Body of pancreas (tissue), 4 donors: ENCODE measurements at places on chromosomes 16 and 17.

DNA sequence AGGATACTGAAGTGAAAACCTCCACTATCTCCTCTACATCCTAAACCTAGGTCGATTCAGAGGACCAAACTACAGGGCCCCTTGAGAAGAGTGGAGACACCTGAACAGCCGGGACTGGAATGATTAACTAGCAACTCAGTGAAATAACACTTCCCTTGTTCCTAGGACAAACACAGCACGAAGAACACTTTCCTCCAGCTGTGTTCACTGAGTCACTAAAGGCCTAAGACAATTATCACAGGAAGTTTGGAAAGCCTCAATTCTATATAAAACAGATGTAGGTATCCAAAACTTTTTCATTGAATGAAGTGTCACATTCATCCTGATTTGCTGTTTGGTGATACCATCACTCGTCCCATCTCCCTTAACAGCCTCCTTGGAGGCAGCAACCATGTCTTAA, 15.5 kb upstream of the CUEDC1 start:
- no peak for DNase-seq

GRCh38 chr16:1919327-1919998, 1.2 kb upstream of the HS3ST6 start:
- DNase-seq: no peak

GRCh38 chr16:24396350-24397271, 140.5 kb downstream of the CACNG3 start:
- DNase-seq: no peak

DNA sequence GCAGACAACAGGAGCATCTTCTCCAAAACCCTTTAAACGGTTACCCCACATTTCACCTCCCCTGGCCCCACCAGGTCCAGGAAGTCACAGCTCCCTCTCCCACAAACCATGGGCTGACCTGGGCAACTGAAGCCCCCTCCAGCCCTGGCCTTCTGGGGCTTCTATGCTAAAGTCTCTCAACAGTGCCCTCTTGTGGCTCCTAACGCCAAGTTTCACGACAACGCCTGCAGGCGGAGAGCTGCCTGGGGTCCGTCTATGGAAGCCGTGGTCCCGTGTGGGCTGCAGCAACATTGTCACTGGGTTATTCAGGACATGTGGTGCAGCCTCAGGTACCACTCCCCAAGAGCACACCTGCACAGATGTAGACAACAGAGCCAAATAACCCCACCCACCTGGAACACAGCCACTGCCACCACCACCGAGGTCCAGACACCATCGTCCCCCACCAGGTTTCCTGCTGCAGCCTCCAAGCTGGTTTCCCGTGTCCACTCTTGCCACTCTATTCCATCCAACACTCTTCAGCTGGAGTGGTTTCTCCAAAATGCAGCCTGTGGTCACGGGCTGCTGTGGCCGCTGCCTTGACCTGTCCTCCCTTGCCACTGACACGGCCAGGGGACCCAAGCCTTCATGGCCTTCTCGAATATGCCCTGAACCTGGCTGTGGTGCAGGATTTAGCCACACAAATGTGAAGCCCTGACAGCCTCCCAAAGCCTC, 19.1 kb downstream of the C16orf95 start:
- DNase-seq: peak; percentile 34

DNA sequence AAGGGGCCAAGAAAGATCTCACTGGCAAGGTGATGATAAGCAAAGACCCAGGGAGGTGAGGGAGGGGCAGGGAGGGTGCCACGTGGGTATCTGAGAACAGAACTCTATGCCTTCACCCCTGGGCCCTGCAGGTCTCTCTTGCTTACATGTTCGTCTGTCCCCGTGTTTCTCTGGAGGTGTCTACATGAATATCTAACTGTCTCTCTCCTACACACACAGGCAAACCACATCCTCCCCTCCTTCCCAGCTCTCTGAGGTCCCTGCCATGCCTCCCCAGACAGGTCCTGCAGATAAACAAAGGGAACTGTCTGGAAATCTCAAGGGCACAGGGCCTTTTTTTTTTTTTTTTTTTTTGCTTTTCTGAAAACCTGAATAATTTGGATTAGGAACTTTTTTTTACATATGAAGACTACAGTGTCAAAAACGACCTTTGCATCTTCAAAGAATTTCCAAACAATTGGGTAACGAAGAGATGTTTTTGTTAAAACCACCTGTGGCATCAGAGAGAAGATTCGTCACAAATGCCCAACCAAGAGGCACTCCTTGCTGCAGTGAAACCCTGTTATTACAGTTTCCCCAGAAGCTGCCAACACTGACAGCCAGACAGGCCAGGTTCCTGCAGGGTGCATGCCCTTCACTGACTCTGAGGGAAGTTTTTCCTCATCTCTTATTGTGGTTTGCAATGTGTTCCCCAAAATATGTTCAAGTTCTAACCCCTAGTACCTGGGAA, 17.8 kb downstream of the PLLP start:
- peak; percentile 69 for DNase-seq

- DNase-seq: no peak
These were observed 71.2 kb downstream of the PCTP start for GRCh38 chr17:55822028-55822427.

- DNase-seq: peak; percentile 77
These were observed 5.1 kb upstream of the GGT6 start for GRCh38 chr17:4565209-4566141.

- no peak for DNase-seq
These were observed 13.7 kb downstream of the CIBAR2 start for GRCh38 chr16:85098565-85098964.

DNA sequence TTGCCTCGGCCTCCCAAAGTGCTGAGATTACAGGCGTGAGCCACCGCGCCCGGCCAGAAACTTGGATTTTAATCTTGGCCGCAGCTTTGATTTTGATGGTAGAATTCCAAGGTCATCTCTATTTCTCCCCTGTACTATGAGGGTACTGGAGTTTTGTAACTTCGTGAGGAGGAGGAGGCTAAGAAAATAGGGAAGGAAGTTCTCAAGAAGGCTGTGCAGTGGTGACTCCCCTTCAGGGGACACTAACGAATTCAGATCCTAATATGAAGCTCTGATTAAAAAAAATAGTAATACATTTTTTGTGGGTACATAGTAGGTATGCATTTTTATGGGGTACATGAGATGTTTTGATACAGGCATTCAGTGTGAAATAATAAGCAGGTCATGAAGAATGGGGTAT, 55.9 kb downstream of the LDHD start:
- DNase-seq: no peak

DNA sequence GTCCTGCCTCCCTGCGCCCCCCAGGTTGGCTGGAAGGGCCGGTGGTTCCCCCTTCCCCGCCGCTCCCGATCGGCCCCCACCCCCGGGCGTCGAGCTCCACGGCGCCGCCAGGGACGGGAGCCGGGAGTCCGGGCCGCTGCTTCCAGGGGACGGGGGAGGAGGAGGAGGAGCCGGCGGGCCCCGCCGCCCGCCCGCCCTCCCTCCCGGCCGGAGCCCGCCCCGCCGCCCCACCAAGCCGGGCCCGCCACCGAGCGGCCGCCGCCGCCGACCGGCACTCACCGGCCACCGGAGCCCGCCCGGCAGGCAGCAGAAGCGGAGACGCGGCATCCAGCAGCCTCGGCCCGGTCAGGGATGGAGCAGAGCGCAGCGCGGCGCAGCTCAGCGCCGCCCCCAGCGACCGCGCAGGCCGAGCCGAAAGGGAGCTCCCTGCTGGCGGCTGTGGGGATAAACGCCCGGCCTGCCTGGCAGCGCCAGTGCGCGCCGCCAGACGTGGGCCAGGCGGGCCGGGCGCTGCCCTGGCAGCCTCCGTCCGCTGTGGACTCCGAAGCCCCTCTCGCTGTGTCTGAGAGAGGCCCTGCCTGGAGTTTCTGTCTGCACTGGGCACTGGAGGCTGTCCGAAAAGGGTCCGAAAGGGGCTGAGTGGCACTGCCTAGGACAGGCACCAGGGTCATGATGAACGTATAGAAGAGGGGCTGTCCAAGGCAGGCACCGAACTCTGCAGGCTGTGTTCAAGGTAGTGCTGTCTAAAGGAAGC, at the start of gene MYO18A:
MYO18A (minus strand) TSS at position 365 of the 754 bp plus-strand sequence. CDS start 13,458 bp downstream, outside the sequence.
- DNase-seq: peak; percentile 83

DNA sequence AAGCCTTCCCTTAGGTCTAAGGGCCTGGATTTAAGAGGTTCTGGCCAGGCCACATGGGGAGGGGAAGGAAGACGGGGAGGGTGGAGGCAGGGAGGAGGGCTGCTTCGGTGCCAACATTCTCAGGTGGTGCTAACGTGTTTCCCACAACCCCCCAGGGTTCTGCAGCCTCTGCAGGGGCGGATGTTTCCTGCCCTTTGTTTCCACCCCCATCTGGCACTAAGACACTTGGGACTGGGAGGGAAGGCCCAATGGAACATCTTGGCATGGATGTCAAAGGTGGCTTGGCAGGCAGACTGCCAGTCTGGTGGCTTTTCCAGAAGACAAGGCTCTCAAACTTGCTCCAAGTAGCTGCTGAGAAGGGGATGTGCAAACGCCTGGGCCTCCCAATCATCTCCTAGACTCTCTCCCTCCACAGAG, 12.7 kb downstream of the HIC1 start:
- no peak for DNase-seq

- DNase-seq: no peak
These were observed 143.9 kb upstream of the SDK2 start for GRCh38 chr17:73788111-73788510.

DNA sequence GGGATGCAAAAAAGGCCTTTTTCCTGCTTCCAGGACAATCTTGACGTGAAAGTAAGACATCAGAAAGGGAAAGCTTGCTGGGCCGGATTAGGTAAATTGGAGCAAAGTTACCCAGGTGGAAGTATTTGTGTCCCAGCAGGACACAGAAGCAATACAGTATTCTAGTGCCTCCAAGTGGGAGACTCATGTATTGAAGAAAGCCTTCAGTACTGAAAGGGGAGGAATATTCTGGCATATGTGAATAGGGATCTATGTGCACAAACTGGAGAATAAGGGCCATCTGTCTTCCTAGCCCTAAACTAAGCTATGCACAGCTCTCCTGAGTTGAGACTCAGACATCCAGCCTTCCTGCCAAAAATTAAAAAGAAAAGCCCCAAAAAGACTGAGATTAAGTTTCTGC, 327.3 kb upstream of the CDH8 start:
- no peak for DNase-seq

GRCh38 chr17:720706-721539, 6.3 kb upstream of the VPS53 start:
- DNase-seq: no peak

DNA sequence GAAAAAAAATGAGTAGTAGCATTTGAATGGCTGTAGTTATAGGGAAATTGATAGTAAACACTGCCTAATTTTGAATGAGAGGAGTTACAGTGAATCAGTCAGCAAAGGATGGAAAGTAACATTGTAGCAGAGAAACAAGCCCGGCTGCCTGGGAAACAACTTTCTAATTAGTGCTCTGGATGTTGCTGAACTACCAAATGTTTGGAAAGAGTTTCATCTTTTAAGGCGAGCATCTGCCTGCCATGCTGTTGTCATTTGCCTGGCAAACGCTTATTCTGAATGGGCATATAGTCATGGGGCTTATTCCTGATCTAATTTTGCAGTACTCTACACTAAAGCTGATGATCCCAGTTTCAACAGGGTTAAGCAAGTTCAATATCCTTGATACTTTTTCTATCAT, 138.6 kb downstream of the CDH11 start:
- DNase-seq: no peak

DNA sequence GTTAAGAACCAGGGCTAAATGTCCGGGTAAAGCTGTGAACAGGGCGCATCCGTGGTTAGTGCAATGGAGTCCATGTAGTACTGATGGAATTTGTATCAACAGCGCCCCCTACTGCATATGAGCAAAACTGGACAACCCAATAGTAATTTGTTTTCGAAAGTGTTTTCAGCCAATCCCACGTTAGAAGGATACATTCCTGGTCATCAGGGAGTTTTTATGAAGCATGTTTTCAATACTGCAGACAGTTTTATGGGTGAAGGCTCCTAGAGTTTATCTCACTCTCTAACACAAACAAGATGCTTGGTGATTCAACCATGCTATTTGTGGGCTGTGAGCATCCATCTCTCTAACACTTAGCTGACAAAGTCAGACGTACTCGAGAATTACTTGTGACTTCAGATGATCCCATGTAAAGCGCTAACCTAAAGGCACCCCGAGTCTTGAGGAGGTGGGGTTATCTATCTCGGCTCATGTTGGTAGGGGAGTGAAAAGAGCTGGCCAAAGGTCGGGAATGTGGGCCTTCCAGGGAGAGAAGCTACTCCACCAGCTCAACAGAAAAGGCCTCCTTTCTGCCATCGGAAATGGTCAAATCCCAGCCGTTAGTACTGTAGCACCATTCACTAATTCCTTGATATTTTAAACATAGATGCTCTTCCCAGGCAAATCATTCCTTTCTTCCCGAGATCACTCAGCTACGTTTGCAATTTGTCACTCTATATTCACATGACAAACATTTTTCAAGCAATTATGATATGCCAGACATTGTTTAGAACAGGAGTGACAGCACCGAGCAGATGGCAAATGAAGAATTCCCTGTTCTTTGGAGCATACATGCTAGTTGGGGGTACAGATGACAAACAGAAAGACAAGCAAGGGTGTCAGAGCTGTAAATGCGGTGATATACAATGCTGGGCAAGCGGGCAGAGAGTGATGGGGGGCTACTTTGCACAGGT, 46.9 kb upstream of the HNF1B start:
- peak; percentile 60 for DNase-seq

DNA sequence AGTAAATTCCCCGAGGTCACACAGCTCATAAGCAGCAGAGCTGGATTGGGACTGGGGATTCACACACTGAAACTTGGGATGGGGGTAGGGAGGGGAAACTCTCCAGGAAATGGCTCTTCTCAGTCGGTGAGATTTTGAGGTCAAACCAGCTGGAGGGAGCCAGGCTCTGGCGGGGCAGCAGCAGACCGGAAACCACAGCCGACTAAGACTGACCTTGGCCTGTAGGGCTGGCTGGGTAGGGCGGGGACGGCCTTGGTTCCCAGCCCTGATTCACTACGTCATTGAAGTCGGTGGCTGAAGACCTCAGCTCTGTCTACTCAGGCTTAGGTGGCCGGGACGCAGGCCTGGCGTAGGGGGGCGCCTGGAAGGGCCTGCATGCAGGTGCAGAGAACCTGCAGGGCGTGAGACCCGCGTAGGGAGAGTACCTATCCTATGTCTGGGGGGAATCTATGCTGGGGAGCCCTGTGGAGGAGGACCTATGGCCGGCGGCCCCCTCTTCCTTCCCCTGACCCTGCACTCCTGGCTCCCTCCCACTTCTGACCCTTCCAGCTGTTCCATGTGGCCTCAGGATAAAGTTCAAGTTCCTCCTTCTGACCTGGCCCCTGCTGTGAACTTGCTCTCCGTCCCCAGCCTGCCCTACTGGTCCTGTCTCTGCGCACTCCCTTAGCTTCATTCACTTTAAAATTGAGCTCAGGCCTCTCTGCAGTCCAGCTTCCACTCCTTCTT, 11.9 kb upstream of the SLC4A1 start:
- DNase-seq: peak; percentile 84

DNA sequence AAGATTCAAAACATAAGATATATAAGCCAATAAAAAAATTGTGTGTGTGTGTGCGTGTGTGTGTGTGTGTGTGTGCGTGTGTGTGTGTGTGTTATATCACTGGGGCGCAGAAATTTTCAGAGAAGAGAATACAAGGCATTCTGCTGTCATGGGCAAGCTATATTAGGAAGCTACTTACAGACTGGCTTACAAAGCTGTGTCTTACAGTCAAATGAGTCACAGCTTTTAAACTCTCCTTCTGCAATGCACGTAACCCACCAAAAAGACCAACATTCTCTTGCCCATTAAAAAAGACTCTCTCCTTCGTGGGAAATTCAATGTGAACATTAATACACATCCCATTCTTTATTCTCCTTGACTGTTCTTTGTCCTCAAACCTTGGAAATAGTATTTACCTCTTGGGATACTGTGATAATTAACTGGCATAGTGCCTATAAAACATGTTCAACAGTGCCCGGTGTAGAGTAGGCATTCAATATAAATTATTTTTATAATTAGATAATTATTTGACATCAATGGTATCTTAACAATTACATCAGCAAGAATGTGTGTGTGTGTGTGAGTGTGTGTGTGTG, 860.4 kb upstream of the SOX9 start:
- no peak for DNase-seq

GRCh38 chr17:41627316-41628072, 3.1 kb upstream of the KRT17 start:
- no peak for DNase-seq
